Spinal cord (tissue), 10 donors: ENCODE measurements at places on chromosomes 6 and 20. TPM values are rescaled to one million over a fixed set of nuclear protein-coding genes. Genes with fewer than 3 reads are reported as not detected.

GRCh38 chr6:22367346-22367745 lies 70.5 kb upstream of the PRL start:
- no peak overlapping the region for H3K4me3 ChIP-seq
- no peaks in the 10 kb centered on the region for H3K36me3 ChIP-seq
- no peaks in the 10 kb centered on the region for H3K27me3 ChIP-seq
- no peaks in the 10 kb centered on the region for H3K4me1 ChIP-seq
- no peak for DNase-seq

DNA sequence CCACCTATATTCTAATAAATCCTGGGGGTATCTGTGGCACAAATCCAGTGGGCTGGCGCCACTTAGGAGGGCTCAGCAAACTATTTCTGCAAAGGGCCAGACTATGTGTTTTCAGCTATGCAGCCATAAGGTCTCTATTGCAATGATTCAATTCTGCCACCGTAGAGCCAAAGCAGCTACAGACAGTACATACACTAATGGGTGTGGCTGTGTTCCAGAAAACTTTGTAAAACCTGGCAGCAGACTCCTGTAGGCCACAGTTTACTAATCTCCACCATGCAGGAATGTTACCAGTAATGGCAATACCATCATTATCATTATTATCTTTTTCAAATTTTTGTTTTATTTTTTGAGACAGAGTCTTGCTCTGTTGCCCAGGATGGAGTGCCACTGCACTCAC lies 65.7 kb downstream of the SULF2 start:
- no peak overlapping the region for H3K4me3 ChIP-seq
- no peak overlapping the region for H3K27ac ChIP-seq
- no peaks in the 10 kb centered on the region for H3K27me3 ChIP-seq

DNA sequence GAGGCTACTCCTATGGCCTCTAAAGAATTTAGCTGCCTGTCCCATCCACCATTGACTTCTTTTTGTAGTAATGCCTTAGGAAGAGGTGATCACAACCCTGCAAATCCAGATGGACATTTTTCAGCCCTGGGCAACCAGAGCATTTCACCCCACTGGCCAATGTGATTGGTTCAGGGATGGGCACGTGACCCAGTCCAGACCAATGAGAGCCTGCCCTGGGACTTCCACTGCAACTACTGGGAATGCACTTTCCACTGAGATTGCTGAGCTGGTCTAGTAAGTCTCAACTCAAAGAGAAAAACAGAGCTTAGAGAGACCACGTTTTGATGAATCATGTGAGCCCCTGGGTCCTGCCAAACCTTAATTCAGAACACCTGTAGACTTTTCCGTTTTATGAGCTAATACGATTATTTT lies 8.9 kb upstream of the UBE2V1 start:
- H3K27me3 ChIP-seq: no peaks in the 10 kb centered on the region
- H3K4me3 ChIP-seq: no peak overlapping the region
- no peak overlapping the region for H3K27ac ChIP-seq
- H3K4me1 ChIP-seq: peaks cover 5% of the 10 kb centered on the region
- H3K36me3 ChIP-seq: peaks cover 35% of the 10 kb centered on the region
- DNase-seq: no peak

GRCh38 chr20:576156-576555 lies 32.6 kb upstream of the CSNK2A1 start:
- H3K4me1 ChIP-seq: peaks cover 15% of the 10 kb centered on the region
- peaks cover 4% of the 10 kb centered on the region for H3K27me3 ChIP-seq
- no peaks in the 10 kb centered on the region for H3K36me3 ChIP-seq
- H3K27ac ChIP-seq: no peak overlapping the region
- H3K4me3 ChIP-seq: no peak overlapping the region

GRCh38 chr20:63402181-63402859 lies 41.2 kb upstream of the CHRNA4 start:
- H3K27me3 ChIP-seq: no peaks in the 10 kb centered on the region
- no peak for DNase-seq
- H3K27ac ChIP-seq: no peak overlapping the region
- peaks cover 43% of the 10 kb centered on the region for H3K36me3 ChIP-seq
- H3K4me1 ChIP-seq: peaks cover 13% of the 10 kb centered on the region

Gene ZBTB12
- 7.8 TPM for total RNA-seq

DNA sequence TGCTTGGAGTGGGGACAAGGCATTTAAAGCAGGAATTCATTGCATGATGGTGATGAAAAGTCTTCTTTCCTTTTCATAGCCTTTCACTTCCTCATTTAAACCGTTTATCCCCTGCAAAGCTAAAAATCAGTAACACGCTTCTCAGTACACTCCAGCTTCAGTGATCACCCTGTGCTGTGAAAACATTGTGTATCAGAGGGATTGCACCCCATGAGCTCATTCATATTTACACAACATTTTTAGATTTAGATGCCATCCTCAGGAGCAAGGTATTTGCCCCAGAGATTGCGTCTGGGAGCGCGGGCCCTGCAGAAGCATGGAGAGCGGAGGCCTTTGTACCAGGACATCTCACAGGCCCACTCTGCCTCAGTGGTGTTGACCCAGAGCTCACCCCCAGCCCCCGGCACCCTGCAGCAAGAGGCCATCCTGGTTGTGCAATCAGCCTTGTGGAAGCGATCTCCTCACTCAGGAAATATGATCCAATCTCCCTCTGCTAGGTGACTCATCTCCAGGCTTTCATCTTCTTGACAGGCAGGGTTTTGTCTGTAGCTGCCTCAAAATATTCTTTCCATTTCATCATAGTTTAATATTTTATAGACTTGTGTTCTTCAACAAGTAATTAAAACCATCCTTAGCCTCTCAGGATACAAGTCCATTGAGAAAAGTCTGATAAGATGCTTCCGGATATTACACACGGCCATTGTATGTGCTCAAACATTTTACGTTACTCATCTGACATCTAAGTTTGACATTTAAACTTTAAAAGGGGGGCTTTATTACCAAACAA lies 38.9 kb upstream of the THBS2 start:
- H3K4me1 ChIP-seq: no peaks in the 10 kb centered on the region
- no peaks in the 10 kb centered on the region for H3K36me3 ChIP-seq
- H3K27ac ChIP-seq: peak overlapping the region; percentile 40
- no peak for DNase-seq
- no peaks in the 10 kb centered on the region for H3K27me3 ChIP-seq
- no peak overlapping the region for H3K4me3 ChIP-seq

DNA sequence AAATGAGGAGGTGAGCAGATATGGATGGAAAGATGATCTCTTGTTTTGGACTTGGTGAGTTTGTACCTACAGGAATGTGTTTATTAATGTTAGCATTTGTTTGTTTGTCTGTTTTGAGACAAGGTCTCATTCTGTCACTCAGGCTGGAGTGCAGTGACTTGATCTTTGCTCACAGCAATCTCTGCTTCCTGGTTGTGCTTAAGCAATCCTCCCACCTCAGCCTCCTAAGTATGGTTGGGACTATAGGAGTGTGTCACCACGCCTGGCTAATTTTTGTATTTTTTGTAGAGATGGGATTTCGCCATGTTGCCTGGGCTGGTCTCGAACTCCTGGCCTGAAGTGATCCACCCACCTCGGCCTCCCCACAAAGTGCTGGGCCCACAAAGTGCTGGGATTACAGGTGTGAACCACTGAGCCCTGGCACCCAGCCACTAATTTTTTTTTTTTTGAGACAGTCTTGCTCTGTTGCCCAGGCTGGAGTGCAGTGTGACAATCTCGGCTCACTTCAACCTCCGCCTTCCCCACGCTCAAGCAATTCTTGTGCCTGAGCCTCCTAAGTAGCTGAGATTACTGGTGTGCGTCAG lies 7.1 kb downstream of the CASP8AP2 start:
- H3K4me1 ChIP-seq: no peaks in the 10 kb centered on the region
- no peak overlapping the region for H3K27ac ChIP-seq
- DNase-seq: no peak
- H3K27me3 ChIP-seq: no peaks in the 10 kb centered on the region
- no peak overlapping the region for H3K4me3 ChIP-seq

DNA sequence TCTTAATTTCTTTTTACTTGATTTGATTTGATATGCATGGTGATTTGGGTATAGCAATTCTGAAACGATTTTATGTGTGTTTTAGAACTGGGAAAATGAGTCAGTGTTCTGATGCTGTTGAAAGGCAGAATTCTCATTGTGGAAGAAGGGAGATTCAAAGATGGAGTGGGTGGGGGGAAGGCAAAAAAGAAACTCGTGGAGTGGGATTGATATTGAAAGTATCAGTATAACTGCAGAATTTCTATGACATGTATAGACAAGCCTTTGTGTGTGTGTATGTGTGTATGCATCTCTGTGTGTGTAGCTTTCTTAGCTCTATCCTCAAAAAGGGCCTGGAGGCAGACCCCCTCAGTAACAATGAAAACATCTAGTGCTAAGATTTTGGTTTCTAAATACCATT lies 184.3 kb upstream of the OLIG3 start:
- H3K4me1 ChIP-seq: no peaks in the 10 kb centered on the region
- no peaks in the 10 kb centered on the region for H3K36me3 ChIP-seq
- no peak overlapping the region for H3K4me3 ChIP-seq
- no peaks in the 10 kb centered on the region for H3K27me3 ChIP-seq
- no peak overlapping the region for H3K27ac ChIP-seq
- DNase-seq: no peak

DNA sequence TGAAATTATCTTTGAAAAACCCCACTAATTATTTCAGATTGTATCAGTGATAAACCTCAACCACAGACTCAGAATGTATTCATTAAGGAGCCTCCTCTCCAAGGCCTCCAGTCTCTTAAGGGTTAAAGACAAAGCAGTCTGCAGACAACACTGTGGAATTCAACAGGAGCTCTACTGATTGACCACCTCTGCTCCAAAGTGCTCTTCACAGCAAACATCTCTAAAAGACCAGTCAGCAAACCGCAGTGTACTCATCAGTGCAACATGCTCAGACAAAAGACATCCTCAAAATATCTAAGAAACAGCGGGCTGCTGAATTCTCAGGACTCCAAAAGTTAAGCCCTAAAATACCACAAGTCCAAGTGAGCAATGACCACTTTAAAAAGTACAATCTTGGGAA lies 42.0 kb downstream of the UQCC1 start:
- H3K27me3 ChIP-seq: no peaks in the 10 kb centered on the region
- no peak for DNase-seq
- no peaks in the 10 kb centered on the region for H3K4me1 ChIP-seq
- H3K27ac ChIP-seq: no peak overlapping the region
- H3K4me3 ChIP-seq: no peak overlapping the region
- peaks cover 13% of the 10 kb centered on the region for H3K36me3 ChIP-seq

Gene WFDC5
- total RNA-seq: 0.28 TPM

Gene CALHM4
- total RNA-seq: 0.22 TPM

Gene XKR7
- 1.8 TPM for total RNA-seq

Gene SIRPD
- not detected for total RNA-seq

Gene PTK6
- total RNA-seq: 0.06 TPM

Gene PHACTR3
- total RNA-seq: 23.5 TPM

GRCh38 chr6:6569096-6569810 lies 19.3 kb upstream of the LY86 start:
- no peaks in the 10 kb centered on the region for H3K36me3 ChIP-seq
- H3K27me3 ChIP-seq: no peaks in the 10 kb centered on the region
- no peak overlapping the region for H3K4me3 ChIP-seq

GRCh38 chr6:1239805-1240204 lies 72.1 kb upstream of the FOXQ1 start:
- H3K4me1 ChIP-seq: peaks cover 10% of the 10 kb centered on the region
- no peak overlapping the region for H3K27ac ChIP-seq
- no peak overlapping the region for H3K4me3 ChIP-seq
- H3K27me3 ChIP-seq: no peaks in the 10 kb centered on the region
- no peaks in the 10 kb centered on the region for H3K36me3 ChIP-seq

DNA sequence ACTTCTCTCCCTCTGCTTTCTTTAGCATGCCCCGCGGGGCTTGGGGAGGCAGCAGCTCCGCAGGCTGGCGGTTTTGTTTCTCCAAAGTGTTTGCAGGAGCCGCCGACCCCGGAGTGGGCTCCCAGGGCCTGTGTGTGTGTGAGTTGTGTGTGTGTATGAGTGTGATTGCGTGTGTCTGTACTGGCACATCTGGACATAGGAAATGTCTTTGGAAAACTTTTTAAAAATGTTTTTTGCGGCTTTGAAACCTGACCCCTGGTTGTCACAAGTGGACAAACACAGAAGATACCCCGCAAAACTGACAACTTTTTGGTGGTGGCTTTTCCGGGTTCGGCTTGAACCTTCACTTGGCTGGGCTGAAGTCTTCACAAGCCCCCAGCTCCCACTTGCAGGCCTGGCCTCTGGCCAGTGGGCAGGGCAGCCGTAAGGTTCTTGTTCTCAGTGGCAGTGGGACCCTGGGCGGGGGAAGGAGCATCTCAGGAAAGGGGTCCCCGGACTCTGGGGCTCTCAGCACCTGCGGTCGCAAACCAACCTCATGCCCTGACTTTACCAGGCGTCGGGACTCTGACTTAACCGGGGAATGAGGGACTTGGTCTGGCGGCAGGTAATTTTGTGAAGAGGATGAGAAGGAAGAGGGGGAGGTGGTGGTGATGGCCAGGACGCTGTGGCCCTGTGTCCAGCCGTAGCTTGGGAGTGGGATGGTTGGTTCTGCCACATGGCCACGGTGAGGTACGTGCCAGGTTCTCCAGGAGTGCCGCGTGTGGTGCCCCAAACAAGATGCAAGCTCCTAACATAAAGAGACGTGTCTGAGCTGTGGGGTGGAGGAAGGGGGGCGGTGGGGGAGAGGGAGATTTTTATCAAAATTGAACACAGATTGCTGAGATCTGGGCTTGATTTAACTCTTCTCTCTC lies 619 bp downstream of the DAAM2 start:
- H3K4me1 ChIP-seq: peaks cover 12% of the 10 kb centered on the region
- H3K36me3 ChIP-seq: no peaks in the 10 kb centered on the region
- no peak for DNase-seq
- no peaks in the 10 kb centered on the region for H3K27me3 ChIP-seq

- H3K4me1 ChIP-seq: no peaks in the 10 kb centered on the region
- H3K36me3 ChIP-seq: no peaks in the 10 kb centered on the region
- H3K27me3 ChIP-seq: peaks cover 3% of the 10 kb centered on the region
- H3K27ac ChIP-seq: no peak overlapping the region
- DNase-seq: no peak
Observed at GRCh38 chr20:21622097-21622857, 83.2 kb upstream of the PAX1 start.

Gene DCDC2
- 7.9 TPM for total RNA-seq

- DNase-seq: no peak
- no peaks in the 10 kb centered on the region for H3K27me3 ChIP-seq
- no peak overlapping the region for H3K27ac ChIP-seq
Observed at GRCh38 chr6:77857421-77857820, 204.6 kb downstream of the MEI4 start.

GRCh38 chr6:137921823-137922222 lies 54.8 kb downstream of the TNFAIP3 start:
- H3K36me3 ChIP-seq: no peaks in the 10 kb centered on the region
- no peak overlapping the region for H3K4me3 ChIP-seq
- no peak overlapping the region for H3K27ac ChIP-seq
- no peak for DNase-seq
- H3K4me1 ChIP-seq: no peaks in the 10 kb centered on the region
- no peaks in the 10 kb centered on the region for H3K27me3 ChIP-seq

DNA sequence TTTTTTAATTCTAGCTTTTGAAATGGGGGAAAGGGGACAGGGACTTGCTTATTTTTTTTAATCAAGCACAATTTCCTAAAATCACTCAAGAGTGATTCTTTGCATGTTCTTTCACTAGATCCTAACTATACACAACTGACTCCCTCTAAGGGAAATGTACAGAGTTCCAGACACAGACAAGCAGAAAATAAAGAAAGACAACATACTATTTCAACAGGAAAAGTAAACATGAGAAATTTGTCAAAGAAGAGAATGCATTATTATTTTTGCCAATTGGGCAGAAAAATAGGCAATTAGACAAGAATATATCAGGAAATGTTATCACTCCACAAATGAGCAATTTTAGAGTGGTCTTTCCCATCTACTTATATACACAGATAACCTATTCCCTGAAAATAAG lies 128.2 kb downstream of the RNGTT start:
- H3K4me3 ChIP-seq: no peak overlapping the region
- DNase-seq: no peak
- no peaks in the 10 kb centered on the region for H3K27me3 ChIP-seq
- no peaks in the 10 kb centered on the region for H3K36me3 ChIP-seq

Gene TSHZ2
- 33.0 TPM for total RNA-seq

Gene SMOC2
- 96.0 TPM for total RNA-seq
